ENCODE measurements at places on chromosomes 1 and 21. TPM values are rescaled to one million over a fixed set of nuclear protein-coding genes. Genes with fewer than 3 reads are reported as not detected.
A peak's percentile ranks its signal among the peaks of the same experiment; 100 is the strongest.

The TNFSF4 gene
- 2.7 TPM for polyA plus RNA-seq

The CD5L gene
- polyA plus RNA-seq, result not detected

The TRIM46 gene
- 6.2 TPM for polyA plus RNA-seq

DNA sequence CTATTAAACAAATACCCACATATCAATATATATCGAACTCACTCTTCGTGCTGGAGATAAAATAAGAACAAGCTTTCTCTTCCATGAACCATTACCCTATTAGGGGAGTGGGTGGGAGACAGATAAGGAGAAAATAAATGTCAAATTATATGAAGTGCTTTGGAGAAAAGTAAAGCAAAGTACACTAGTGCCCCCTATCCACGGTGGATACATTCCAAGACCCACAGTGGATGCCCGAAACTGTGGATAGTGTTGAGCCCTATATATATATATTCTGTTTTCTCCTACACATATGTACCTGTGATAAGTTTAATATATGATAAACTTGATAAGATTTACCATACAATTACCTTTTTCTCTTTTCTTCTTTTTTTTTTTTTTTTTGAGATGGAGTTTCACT, 54.6 kb downstream of the FH start:
- no peak for DNase-seq

DNA sequence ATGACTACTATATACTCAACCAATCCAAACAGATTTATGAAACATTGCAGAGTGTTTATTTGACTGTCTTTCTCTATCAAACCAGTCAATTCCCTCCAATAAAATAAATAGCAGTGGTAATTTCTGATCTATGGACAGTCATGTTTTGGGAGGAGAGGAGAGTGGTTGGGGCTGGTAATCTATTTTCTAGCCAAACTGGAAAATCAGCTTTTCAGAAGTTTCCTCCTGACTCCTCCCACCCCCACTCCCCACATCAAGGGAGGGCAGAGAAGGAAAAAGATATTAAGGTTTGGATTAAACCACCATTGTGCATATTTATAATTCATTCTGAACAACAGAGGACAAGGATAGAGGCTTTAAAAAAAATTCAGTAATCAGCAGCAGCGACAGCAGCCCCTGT, 69.4 kb upstream of the SOX13 start:
- DNase-seq, result peak; percentile 5

DNA sequence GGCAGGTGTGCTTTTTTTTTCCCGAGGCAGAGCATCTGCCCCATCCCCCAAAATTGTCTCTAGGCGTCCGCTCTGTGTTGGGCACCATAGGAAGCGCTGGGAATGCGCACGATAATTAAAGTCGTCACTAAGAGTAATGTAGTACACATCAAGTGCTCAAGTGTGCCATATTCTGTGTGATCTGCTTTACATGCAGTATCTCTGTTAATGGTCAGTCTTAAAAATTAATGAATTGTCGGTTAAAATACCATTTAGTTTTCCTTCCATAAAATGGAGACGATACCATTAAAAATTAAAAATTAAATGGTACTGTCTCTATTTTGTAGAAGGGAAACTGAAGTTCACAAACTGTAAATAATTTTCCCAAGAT, 544 bp upstream of the CCT8 start:
- DNase-seq, result no peak

- DNase-seq, result no peak
Measured at GRCh38 chr1:24369801-24370200, 43.8 kb downstream of the STPG1 start.

DNA sequence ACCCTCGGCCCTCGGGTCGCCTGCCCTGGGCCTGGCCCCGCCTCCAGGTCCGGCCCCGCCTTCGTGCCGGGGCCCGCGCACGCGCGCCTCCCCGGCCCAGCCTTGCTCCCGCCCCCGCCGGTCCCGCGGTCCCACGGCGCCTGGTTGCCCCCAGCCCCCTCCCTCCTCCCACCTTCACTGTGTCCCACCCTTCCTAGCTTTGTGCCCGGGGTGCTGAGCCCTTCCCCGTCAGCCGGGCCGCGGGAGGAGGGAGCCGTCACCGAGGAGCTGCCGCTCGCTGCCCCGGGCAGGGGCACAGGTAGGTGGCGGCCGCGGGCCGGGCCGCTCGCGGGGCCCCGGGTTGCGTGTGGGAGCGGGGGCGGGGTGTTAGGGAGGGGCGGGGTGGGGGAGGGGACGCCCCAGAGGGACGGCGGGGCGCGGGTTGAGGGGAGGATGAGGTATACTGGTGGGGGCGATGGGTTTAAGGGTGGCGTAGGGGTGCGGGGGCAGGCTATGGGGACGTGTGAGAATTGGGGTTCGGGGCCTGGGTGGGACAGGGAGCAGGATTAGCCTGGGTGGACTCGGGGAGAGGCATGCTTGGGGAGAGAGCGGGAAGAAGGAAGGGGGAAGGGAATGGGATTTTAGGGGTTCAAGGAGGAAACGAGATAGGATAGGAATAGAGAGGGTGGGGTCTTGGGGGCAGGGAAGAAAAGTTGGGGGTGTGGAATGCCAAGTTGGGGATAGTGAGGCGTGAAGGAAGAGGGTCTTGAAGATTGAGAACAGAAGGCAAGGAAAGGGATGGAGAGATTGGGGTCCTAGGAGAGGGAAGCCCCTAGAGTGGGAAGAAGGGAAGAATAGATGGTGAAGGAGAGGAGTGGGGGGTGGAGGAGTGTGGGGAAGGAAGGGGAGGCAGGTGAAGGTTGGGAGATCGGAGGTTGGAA, at the start of gene LRRC42:
TSS of gene LRRC42 (plus strand) at position 99 of the 920 bp plus-strand sequence. CDS start 5,650 bp downstream, outside the sequence.
- DNase-seq, result no peak

GRCh38 chr1:189929501-189930099, 548.1 kb downstream of the BRINP3 start:
- no peak for DNase-seq

DNA sequence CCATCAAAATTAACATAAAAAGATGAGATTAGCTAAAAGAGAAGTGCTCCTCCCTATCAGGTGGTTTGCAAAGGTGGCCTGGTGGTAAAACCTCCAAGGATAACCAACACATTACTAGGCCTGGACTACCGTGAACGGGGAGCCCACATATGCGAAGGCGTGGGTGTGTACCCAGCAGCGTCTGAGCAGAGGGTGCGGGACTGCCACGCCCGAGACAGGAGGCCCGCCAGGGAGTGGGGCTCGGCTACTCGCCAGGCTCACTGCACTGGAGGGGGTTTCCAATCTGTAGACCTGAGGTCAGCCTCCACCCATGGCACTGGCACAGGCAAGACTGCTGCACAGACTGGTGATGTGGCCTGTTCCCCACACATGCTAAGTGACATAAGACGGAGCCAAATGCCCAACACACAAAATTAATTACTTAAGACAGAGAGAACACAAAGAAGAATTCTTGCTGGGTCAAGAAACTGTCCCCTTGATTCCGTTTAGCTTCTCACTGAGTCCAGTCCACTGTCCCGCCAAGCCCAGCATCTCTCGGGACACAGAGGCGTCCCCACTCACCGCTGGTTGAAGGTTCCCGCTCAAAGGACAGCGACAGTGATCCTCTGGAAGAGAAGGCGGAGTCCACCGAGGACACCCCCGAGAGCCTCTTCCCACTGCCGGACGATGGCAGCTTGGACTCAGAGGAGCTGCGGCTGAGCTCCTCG, 23.4 kb downstream of the RIPK4 start:
- no peak for DNase-seq

DNA sequence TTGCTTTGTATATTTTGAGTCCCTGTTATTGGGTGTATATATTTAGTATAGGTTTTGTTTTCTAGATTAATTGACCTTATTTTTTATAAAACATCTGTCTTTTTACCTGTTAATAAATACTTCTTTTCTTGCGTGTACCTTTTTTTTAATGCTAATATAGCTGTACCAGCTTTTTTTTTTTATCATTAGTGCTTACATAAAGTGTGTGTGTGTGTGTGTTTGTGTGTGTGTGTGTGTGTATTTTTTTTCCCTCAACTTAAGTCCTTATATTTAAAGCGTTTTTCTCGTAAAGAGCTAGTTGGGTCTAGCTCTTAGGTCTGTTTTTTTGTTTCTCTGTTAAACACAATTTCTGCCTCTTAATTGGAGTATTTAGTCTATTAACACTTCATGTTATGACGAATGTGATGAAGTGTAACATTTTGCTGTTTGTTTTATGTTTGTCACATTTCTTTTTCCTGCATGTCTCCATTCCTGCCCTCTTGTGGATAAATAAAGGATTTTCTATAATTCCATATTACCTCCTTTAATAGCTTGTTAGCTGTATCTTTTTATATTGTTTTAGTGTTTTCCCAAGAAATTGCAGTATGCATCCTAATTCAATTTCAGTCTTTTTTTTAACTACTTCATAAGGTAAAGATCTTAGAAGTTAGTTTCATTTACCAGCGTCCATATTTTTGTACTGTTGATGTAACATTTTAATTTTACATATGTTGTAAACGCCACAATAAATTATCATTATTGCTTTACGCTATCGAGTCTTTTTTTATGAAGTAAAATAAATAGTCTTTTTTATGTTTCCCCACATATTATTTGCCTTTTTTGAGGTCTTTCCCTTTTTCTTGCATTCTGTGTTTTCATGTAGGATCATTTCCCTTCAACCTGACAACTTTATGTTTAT, 4.3 kb downstream of the PRMT2 start:
- peak; percentile 26 for DNase-seq

GRCh38 chr1:236280438-236281197, 1.1 kb downstream of the ERO1B start:
- DNase-seq, result peak; percentile 15

- DNase-seq, result no peak
Measured at GRCh38 chr1:17919525-17920439, 164.6 kb downstream of the ACTL8 start.

DNA sequence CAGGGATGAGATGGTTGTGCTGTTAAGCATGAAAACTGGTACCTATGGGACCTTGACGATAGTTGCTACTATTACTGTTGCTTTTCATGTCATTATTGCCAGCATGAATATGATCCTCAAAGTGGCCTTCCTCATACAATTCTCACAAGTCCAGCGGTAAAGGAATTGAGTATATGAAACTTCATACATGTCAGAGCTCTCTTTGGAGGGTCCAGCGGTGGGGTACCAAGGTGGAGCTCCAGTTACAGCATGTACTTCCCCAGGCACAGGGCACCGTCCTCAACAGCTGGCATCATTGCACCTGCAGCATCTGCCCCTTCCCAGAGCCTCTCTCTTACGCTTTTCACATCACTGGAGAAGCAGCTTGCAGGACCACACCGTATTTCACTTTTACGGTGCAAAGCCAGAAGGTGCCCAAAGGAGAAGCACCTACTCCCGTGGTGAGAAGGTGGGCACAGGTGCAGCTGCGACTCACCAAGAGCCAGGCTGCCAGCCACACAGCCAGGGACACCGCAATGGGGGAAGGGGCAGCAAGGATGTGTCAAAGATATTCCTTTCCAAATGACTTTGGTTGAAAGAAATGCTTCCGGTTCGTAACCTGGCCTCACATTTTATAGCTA, 166.4 kb upstream of the IRF2BP2 start:
- peak; percentile 82 for DNase-seq

GRCh38 chr1:206479183-206480125, 9.2 kb downstream of the IKBKE start:
- peak; percentile 76 for DNase-seq

All from left lung (tissue), 14 donors.